ENCODE measurements at places on chromosomes 16 and 17.
A peak's percentile ranks its signal among the peaks of the same experiment; 100 is the strongest.

- no peak for DNase-seq
Measured at GRCh38 chr17:8243827-8244226, 4.0 kb downstream of the CTC1 start.

DNA sequence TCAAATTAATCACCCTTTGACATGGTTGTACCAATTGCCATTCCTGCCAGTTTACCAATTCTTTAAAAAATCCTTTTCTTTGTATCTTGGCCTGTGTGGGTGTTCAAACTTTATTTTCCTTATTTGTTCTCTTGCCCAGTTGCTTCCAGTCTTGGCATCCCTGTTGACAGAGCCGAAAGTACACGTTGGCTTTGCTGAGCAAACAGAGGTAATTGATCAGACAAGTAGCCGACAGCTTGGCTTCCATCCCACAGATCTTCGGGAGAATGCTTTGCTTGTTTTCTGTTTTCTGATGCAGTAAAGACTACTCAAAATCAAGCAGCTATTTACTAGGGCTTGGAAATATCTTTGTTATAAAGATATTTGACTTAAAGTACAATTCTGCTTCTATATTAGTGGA, 506.8 kb upstream of the SALL1 start:
- DNase-seq = no peak

- no peak for DNase-seq
Measured at GRCh38 chr17:9421525-9421924, 154.1 kb downstream of the STX8 start.

GRCh38 chr17:58325289-58325726, 3.3 kb downstream of the TSPOAP1 start:
- no peak for DNase-seq

DNA sequence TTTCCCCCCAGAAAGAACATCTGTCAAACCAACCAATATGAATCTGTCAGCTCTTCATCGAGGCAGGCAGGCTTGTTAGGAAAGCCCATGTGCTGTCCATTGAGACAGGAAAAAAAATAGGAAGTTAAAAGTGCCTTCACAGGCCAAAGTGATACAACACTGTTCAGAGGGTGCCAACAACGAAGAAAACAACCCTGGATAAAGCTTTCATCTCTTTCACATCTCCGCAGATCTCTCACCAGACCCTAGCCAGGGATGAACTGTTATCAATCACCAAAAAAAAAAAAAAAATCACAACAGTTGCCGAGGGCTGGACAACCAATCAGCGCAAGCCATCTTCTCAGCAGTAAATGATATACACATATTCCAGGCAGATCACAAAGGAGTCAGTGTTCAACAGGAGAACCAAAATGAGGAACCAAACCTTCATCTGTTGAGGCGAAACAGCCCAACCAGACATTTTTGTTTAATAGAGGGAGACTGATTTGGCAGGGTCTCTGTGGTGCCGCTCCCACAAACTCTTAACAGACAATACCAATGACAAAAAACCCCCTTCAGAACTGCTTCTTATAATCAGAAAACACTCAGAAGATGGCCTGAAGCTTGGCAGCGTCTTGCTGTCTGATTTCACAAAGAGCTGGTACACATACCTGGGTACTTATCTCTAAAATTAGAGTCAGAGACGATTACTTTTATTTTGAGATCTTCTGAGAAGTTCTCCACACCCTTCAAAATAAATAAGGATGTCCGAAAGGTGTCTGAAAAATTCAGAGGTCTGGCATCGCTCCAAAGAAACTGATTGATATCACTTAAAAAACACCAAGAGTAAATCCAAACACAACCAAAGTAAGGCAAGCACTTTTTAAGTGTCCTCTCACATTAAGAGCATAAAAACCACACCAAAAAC, 1.8 kb downstream of the MAP3K14 start:
- DNase-seq = peak; percentile 51

GRCh38 chr16:23407436-23408127, 45.4 kb downstream of the COG7 start:
- no peak for DNase-seq

DNA sequence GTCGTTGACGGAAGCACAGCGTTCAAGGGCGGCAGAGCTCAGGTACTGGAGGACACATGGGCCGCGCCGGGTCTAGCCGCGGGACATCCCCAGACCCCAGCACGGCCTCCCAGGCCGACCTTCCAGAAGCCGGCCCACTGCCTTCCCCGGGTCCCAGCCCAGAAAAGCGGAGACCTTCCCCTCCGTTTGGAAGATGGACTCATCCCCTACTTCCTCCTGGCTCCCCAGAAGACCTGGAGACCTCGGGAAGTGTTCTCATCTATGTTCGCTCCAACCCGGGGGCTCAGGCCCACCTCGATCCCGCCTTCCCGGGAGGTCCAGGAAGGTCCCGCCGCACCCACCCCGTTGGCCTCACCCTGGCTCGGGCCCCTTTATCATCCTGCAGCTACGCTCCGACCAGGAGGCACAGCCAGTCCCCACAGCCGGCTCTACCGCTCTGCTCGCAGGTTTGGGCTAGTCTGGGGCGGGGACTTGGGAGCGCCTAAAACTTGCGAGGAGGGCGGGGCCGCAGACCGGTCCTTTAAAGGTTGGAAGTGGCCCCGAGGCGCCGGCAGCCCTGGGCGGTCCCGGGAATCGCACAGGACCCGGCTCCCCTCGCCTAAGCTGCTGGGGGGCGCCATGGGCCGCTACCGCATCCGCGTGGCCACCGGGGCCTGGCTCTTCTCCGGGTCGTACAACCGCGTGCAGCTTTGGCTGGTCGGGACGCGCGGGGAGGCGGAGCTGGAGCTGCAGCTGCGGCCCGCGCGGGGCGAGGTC, at the start of gene ALOX12:
Gene ALOX12 (plus strand): TSS at position 550 of the 756 bp plus-strand sequence. CDS start 69 bp downstream, at position 619.
- DNase-seq = no peak

DNA sequence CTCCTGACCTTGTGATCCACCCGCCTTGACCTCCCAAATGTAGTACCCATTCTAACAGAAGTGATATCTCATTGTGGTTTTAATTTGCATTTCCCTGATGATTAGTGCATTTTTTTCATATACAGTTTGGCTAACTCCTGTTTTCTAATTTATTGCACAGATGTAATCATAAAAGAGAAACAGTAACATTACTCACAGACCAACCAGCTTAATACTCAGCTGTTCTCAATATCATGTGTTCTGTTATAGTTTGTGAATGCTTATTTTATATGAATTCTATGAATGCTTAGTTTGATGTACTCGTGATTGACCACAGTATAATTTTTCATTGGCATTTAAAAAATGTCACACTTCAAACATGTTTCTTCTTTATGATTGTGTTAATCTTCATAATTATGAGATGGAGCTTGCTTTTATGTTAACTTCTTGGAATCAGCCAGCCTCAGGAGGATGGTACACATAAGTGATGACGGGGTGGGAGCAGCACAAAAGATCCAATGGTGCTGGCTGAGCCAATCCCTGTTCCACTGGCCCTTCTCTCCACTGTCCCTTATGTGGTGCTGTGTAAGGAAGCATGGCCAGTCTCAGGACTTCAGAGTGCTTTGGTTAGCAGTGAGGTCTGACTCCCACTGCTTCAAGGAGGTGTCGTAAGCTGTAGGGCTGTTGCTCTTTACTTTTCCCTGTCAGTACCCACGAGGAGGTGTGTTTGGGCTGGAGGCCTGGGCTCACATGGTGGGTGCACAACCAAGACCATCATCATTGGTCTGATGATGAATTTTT, 191.0 kb downstream of the SPECC1 start:
- peak; percentile 56 for DNase-seq

GRCh38 chr16:62130101-62130500, 93.9 kb upstream of the CDH8 start:
- DNase-seq = no peak

DNA sequence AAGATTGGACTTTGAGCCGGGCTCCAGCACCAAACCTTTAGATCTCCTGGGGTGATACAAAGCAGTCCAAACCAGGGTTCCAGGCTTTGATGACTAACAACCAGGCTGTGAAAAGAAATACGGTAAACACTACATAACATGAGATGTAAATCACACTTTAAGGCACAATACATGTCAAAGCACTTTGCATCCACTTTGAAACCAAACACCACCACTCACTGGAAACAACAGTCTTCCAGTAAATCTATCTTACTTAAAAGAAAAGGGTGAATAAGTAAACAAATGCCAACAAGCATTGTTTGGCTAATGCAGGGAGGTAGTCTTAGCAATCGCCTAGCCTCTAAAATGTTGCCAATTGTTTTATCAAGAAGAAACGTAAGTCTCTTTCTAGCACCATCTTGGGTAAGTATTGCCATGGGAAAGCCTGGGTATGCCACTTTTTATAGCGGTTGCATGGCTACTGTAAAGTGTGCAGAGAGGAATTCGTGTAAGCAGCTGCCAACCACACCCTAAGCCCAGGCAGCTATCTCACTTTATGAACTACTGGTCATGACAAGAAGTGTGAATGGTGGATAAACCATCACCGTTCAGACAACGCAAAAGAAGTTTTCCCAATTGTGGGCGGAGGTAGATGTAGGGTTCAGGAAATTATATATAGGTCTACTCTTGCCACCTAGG, 267.4 kb upstream of the PSMD7 start:
- no peak for DNase-seq

DNA sequence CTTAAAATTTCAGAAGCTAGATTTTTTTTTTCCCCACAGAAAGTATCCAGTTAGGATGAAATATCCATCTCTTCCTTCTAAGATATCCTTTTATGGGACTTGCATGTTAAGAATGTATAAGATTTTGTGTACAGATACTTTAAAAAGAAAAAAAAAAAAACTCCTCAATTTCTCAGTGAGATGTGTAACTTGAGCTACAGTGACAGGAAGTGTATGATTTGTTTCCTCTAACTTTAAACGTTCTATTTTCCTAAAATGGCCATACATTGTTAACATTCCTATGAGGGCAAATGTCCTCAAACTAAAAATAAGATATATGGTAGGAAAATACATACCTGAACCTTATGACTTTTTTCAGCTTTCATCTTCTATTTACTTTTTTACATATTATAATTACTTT, 8.9 kb downstream of the FBXO47 start:
- DNase-seq = no peak

DNA sequence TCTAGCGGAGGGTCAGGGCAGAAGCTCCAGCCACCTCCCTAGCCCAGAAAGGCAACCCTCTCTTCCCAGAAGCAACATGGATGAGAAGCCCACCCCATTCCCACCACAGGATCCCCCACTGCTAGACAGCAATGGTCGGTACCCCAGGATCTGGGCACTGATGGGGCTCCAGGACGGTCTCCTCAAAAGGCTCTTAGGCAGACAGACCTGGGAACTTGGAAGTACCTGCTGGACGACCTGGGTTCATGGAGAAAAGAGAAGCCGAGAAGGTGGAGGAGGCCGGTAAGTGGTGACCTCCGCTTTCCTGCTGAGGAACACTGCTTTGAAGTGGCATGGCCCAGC, 96.6 kb downstream of the TBC1D16 start:
- DNase-seq = no peak

- peak; percentile 51 for DNase-seq
Measured at GRCh38 chr16:15502041-15502725, 67.8 kb downstream of the BMERB1 start.

GRCh38 chr17:65293584-65294180, 156.5 kb downstream of the RGS9 start:
- DNase-seq = no peak

- DNase-seq = no peak
Measured at GRCh38 chr17:80876950-80877728, 114.5 kb upstream of the CHMP6 start.

DNA sequence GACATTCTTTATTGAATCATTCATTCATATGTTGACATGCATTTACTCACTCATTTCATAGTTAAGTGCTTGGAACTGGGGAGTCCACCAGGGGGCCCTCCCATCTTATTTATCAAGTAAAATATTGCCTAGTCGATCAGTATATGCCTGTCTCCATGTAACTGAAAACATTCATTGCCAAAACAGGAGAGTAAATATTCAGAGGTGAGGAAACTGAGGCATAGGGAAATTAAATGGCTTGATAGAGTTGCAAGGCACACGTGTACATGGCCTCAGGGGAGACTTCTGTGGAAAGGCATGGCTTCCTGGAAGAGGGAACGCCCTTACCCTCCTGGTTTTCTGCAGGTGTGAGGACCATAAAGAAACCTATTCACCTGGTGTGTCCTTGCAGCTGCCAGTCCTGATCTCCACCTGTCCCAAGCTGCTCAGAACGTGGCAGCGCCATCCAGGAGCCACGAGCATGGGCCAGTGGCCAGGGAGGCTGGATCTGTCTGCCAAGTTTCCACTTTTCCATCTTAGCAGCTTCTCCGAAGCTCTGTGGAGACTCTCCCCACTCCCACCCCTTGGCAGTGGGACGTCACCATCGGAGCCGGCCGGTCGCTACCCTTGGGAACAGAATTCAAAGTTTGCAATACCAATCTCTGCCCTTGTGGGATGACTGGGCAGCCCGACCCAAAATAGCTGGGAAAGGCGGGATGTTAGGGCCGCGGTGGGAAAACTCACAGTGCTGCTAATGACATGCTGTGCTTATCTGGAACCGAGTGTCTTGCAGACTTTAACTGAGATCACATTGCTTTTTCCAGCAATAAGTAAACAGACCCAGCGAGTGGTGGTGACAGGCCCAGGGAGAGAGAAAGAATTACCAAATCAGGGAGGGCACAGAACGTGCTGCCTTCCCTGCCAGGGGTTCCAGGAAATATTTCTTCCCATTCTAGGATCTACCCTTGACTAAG, 4.1 kb upstream of the C1QTNF1 start:
- DNase-seq = peak; percentile 77

GRCh38 chr17:44033861-44034408, 19.2 kb upstream of the TMEM101 start:
- peak; percentile 15 for DNase-seq

GRCh38 chr16:81216114-81216513, 22.4 kb upstream of the BCO1 start:
- no peak for DNase-seq

- no peak for DNase-seq
Measured at GRCh38 chr17:30341703-30342249, 7.9 kb upstream of the TMIGD1 start.

- DNase-seq = no peak
Measured at GRCh38 chr17:81865733-81866439, 5.3 kb downstream of the ARHGDIA start.

- DNase-seq = no peak
Measured at GRCh38 chr17:72421128-72422092, 300.6 kb downstream of the SOX9 start.

GRCh38 chr17:78618264-78619066, 41.3 kb upstream of the DNAH17 start:
- DNase-seq = no peak

- DNase-seq = no peak
Measured at GRCh38 chr17:58572846-58573245, 58.4 kb upstream of the MTMR4 start.

DNA sequence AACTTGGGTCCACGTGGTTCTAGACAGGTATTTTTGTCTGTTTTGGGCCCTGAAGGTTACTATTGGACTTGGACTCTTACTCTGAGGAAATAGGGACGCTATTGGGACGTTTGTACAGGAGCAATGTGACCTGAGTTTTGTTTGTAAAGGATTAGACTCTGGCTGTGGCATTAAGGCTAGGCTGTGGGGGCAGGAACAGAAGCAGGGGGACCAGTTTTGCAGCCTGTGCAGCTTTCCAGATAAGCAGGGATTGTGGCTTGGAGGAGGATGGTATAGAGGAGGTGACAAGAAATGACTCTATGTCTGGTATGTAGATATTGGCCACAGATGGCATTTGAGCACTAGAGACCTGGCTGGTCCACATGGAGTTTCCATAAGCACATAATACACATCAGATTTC, 12.8 kb downstream of the NOD2 start:
- DNase-seq = no peak
